Hepatocyte (in vitro differentiated cells): ENCODE measurements at places on chromosomes 1 and 21. TPM values are rescaled to one million over a fixed set of nuclear protein-coding genes. Genes with fewer than 3 reads are reported as not detected.

DNA sequence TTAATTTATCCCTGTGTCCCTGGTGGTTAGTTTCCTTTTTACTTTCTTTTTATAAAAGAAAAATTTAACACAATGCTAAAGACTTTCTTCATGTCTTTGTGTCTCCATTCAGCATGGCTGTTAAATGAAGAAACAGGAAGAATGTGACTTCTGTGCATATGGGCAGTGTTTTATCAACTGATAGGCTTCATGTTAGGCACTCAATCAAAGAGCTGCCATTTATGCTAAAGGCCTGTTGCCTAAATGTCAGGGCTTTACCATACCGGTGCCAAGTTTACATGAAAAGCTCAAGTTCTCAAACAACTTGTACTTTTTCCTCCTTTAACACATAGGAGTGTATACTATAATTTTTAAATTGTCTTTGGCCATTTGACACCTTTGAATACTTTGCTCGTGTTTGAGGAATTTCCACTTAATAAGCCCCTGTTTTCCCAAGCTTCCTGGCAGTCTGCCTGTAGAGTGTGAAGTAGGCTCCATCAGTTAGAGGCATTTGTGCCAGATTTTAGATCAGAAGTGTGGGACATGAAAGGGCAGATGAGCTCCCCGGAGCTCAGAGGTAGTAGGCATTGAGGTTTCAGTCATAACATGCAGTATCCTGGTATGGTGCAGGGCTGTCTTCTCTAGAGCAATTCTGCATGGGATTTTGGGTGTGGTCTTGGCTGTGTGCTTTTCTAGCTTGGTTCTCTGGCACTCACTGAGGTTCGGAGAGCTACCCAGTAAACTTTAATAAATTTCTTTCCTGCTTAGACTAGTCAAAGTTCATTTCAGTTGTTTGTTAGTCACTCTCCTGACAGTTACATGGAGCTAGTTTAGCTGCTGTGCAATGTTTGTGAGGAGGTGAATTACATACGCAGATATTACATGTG, 119.0 kb downstream of the LEPR start:
- no peak for DNase-seq

DNA sequence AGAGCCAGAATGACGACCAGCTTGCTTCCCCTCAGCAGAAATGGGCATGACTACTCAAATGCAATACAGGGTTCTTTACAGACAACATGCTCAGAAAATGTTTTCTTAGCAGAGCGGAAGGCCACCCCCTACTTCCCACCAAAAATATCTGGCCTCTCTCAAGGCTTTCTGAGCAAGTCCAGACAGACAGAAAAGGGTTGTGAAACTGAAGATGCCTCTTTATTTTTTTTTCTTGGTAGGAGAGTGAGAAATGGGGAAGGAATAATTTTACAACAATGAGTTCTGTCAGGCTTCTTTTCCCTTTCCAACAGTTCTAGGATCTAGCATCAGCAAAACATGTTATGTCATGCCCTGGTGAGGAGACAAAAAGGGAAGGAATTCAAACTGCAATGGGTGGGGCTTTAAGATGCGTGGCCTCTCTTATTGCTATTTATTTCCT, 172.0 kb upstream of the CAMK1G start:
- no peak for DNase-seq

DNA sequence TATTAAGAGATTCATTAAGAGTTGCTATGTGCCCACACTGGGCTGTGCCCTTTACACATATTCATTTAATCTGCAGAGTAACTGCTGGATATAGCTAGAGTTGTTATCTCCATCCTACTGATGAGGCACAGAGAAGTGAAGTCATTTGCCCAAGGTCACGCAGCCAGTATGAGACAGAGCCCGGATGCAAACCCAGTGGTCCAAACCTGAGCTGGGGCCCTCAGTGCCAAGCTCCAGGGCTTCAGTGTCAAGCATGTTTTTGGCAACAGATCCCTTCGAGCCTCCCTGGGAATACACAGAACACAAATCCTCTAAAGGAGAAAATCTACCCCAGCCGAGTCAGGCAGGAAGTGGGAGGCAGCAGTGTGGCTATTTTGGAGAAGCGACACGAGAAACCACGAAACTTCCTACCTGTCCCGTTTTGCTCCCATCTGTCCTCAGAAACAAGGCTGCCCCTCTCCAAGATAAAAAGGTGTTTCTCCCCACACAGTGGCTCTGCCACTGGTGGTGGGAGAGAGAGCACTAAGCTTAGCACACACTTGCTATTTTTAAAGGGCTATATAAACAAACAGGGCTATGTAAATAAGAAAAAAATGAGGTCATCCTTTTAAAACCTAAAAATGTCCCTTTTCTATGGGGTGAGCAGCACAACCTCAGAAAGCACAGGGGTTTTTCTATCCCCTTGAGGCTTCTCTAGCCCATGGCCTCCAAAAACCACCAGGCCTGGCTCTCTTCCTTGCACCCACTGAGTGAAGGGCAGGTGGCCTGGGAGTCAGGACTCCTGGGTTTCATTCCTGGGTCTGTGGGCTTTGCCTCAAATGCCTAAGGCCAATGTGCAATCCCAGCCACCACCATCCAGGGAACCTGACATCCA, 138.6 kb upstream of the EDN2 start:
- DNase-seq, result no peak

- no peak for DNase-seq
Measured at GRCh38 chr1:96488777-96489176, 232.8 kb upstream of the PTBP2 start.

DNA sequence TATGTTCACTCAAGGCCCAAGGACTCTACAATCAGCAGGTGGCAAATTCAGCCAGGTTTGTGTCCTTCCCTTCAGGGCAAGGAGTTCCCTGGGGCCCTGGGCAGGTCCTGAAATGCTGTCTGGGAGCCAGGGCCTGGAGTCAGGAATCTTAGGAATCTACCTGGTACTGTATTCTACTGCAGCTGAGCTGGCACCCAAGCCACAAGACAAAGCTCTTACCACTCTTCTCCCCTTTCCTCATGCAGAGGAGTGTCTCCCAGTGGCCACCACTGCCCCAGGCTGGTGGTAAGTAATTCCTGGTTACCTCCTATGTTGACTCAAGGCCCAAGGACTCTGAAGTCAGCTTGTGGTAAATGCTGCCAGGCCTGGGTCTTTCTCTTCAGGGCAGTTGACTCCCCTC, 153.4 kb downstream of the NRIP1 start:
- DNase-seq, result no peak

- DNase-seq, result peak; percentile 72
Measured at GRCh38 chr21:36917471-36918158, 48.9 kb downstream of the HLCS start.

DNA sequence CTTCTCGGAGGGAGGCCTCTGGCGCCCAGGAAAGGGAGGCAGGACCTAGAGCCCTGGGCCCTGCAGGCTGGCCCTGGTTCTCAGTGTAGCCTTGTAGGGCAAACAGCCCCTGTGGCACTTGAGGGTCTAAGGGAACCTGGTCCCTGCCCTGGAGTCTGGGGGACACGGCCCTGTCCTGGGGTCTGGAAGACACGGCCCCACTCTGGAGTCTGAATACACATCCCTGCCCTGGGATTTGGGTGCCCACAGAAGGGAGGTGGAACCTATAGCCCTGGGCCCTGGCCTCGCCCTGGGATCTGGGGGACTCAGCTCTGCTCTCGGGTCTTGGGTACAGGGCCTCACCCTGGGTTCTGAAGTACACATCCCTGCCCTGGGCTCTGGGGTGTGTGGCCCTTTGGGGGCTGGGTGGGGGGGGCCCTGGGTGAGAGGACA, 97.9 kb downstream of the OBSCN start:
- DNase-seq, result no peak

DNA sequence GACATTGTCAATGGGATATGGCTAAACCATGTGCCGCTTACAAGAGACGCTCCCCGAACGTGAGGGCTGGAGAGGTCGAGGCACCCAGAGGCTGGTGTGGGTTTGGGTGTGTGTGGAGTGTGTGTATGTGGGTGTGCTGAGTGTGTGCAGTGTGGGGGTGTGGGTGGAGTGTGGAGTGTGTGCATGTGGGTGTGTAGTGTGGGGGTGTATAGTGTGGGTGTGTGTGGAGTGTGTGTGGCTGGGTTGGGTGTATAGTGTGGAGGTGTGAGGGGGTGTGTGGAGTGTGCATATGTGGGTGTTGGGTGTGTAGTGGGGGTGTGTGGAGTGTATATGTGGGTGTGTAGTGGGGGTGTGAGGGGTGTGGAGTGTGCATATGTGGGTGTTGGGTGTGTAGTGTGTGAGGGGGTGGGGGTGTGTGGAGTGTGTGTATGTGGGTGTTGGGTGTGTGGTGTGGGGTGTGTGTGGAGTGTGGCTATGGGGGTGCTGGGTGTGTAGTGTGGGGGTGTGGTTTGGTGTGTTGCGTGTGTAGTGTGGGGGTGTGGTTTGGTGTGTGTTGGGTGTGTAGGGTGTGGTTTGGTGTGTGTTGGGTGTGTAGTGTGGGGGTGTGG, 42.2 kb downstream of the SLC19A1 start:
- DNase-seq, result no peak

DNA sequence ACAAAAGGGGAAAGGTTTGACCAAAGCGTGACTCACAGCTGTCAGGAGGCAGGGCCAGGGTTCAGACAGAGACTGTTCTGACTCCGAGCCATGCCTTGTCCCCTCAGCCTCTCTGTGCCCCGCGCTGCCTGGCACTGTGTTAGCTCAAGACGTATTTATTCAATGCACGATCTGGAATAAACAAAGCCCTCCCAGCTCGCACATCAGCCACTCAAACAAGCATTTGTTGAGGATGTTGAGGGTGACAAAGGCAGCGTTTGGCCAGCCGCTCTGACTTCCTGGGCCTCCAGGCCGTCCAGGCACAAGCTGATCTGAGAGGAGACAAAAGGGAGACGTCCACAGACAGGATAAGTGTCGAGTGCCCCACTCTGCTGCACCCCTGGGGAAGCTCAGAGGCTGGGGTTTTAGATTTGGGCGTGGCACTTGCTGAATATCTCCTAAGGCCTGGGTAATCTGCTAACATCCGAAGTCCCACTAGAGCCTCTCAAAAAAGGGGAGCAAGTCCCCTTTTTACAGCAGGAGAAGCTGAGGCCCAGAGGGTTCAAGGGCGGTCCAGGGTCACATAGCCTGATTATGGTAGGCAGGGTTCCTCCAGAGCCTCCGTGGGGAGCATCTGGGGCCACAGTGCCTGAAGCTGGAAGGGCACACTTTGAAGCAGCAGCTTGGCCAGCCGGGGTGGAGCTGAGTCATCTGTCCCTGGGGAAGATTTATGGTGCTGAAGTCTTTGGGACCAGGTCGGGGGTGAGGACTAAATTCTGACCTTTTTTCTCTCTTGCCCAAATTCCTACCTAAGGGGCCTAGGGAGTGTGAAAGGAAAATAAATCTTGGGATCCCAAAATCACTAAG, 95.9 kb downstream of the SPSB1 start:
- DNase-seq, result peak; percentile 55

- DNase-seq, result no peak
Measured at GRCh38 chr1:200228486-200228885, 181.3 kb downstream of the ZNF281 start.

- DNase-seq, result peak; percentile 48
Measured at GRCh38 chr1:94463765-94464330, 45.7 kb downstream of the ABCD3 start.

DNA sequence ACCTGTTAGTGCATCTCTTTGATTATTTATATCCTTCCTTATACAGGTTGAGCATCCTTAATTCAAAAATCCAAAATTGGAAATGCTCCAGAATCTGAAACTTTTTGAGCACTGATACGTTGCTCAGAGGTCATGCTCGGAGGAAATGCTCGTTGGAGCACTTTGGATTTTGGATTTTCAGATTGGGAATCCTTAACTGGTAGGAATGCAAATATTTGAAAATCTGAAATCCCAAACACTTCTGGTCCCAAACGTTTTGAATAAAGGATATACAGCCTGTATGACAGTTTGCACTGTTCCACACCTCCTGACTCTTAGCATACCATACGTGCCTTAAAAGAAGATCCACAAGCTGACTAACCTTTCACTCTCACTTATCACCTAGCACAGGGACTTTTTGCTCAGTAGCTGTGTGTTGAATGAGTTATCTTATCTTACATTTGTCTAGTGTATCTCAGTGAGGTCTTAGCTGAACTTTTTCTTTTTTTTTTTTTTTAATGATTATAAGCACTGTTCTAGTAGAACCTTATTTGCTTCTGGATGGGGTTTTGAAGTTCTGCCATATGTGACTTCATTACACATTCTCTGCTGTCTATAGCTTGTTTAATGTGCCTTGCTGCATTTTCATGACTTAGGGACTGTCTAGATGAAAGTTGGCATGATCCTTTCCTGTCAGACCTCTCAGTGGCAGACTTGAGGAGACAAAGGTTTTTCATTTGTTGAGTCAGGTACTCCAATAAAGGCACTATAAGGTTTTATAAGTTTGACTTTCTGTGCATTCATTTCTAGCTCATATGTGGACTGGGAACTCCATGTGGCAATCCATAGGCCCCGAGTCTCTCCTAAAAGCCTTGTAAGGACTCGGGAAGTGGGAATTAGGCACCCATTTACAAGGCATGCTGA, 21.6 kb downstream of the PTGFRN start:
- DNase-seq, result no peak

- no peak for DNase-seq
Measured at GRCh38 chr1:30102605-30103004, 620.8 kb downstream of the MATN1 start.

- no peak for DNase-seq
Measured at GRCh38 chr1:185739967-185740366, 5.8 kb downstream of the HMCN1 start.

- no peak for DNase-seq
Measured at GRCh38 chr21:43886565-43886964, 21.5 kb downstream of the AGPAT3 start.

DNA sequence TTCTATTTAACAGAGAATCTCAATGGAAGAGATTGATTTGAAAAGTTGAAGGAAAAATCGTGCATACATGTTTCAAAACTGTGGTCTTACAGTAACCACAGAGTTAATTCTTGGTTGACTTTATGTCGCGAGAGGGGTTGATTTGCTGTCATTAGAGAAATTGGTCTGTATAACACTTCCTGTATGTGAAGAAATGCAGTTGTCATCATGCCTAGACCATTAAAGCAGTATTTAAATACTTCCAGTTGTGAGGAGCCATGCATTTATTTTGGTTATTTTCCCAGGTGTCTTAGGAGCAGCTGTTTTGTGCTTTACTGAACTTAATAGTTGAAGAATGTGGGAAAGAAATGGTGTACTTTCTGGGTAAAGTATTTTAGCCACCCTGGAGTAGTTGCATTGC, 76.2 kb downstream of the NFIA start:
- DNase-seq, result no peak

GRCh38 chr1:29171521-29171920, 10.2 kb downstream of the SRSF4 start:
- no peak for DNase-seq

- DNase-seq, result peak; percentile 39
Measured at GRCh38 chr1:87334351-87335174, 5.9 kb downstream of the LMO4 start.

- DNase-seq, result no peak
Measured at GRCh38 chr1:27520651-27521050, 30.7 kb upstream of the WASF2 start.

GRCh38 chr1:200506471-200506870, 96.6 kb upstream of the ZNF281 start:
- no peak for DNase-seq

The TARDBP gene
- 129 and 130 TPM in 2 replicates for polyA plus RNA-seq

The DIO1 gene
- 12.4 and 24.2 TPM in 2 replicates for polyA plus RNA-seq

The CFAP107 gene
- not detected in 2 replicates for polyA plus RNA-seq

The TEX38 gene
- polyA plus RNA-seq, result 0.27 and 0.40 TPM in 2 replicates

The NLRP3 gene
- polyA plus RNA-seq, result not detected in 2 replicates

The EYA3 gene
- 4.2 and 6.9 TPM in 2 replicates for polyA plus RNA-seq

The AMY1B gene
- not detected in 2 replicates for polyA plus RNA-seq

The ETV3L gene
- polyA plus RNA-seq, result not detected in 2 replicates

The PKP1 gene
- polyA plus RNA-seq, result 0.04 and 0.11 TPM in 2 replicates

The LCE2B gene
- polyA plus RNA-seq, result not detected in 2 replicates

The CD84 gene
- 0.74 TPM in 1 of 2 replicates, not detected in the other for polyA plus RNA-seq

The KLHDC9 gene
- 4.5 and 7.4 TPM in 2 replicates for polyA plus RNA-seq

The E2F2 gene
- polyA plus RNA-seq, result 0.21 and 0.85 TPM in 2 replicates

The VSIG8 gene
- 0.13 and 0.38 TPM in 2 replicates for polyA plus RNA-seq

The IFI6 gene
- polyA plus RNA-seq, result 194 and 230 TPM in 2 replicates

The FCRLB gene
- polyA plus RNA-seq, result 0.60 and 1.5 TPM in 2 replicates

The PRAMEF13 gene
- polyA plus RNA-seq, result not detected in 2 replicates
